CD4-positive, alpha-beta T cell treated with Interleukin-2 at 100 ng/mL for 4 hours (primary cell): ENCODE measurements at places on chromosomes 6 and 20.

DNA sequence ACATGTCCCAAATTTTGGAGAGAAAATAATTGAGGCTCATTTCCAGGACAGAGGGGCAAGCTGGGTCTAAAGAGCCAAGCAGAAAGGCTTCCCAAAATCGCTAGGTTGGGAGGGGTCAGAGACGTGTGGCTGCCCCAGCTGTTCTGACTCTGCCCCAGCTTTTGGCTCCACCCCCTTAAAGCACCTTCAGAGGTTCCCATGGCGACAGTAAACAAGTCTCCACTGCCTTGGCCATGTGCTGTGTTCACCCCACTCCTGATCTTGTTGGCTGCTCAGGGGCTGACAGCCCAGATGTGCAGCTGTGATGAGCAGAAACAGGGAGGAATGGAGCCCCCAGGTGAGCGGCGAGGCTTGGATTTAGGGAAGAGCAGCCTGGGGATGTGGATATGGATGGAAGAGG lies 72.8 kb upstream of the SPTLC3 start:
- DNase-seq: no peak

GRCh38 chr6:35449287-35449881 lies 2.8 kb upstream of the FANCE start:
- peak; percentile 77 for DNase-seq

GRCh38 chr20:36251426-36251825 lies 15.1 kb downstream of the AAR2 start:
- DNase-seq: no peak

DNA sequence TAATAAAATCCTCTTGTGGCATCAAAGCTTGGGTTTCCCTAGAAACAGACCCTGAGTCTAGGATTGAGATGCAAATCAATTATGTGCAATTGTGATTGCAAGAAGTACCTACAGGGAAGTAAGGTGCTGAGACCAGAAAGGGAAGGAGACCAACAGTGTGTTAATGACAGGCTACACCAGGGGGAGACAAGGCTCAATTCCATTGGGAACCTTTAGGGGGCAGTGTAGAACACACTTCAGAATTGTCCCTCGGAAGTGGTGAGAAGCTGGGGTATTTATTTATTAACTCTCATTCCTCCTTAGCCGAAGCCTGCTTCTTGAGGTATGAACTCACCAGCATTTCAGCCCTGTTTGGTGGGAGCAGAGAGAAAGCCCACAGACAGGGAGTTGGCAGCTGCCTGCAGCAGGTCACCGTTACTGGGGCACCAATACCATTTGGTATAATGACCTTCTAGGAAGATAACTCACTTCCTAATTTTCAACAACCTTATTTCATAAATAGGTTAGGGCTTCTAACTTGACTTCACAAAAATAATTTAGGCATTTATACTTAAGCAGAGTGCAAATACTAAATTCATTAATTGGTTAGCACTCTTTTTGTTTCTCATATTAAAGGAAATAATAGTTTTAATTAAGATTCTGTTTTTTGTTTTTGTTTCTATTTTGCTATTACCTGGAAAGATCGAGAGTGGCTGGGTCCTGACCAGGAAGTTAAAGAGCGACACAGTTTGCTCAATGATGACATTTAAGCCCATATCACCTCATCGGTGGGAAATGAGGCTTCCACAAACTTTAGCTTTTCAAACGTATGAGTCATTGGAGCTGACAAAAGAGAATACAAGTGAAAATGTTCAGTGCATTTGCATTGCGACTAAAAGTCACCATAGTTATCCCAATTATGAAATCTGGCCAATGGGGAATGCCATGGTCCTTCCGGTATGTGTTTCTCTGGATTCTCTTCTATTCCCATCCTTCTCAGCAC lies 94.8 kb downstream of the BTBD3 start:
- DNase-seq: peak; percentile 1

GRCh38 chr6:20056350-20056992 lies 155.8 kb downstream of the MBOAT1 start:
- no peak for DNase-seq

DNA sequence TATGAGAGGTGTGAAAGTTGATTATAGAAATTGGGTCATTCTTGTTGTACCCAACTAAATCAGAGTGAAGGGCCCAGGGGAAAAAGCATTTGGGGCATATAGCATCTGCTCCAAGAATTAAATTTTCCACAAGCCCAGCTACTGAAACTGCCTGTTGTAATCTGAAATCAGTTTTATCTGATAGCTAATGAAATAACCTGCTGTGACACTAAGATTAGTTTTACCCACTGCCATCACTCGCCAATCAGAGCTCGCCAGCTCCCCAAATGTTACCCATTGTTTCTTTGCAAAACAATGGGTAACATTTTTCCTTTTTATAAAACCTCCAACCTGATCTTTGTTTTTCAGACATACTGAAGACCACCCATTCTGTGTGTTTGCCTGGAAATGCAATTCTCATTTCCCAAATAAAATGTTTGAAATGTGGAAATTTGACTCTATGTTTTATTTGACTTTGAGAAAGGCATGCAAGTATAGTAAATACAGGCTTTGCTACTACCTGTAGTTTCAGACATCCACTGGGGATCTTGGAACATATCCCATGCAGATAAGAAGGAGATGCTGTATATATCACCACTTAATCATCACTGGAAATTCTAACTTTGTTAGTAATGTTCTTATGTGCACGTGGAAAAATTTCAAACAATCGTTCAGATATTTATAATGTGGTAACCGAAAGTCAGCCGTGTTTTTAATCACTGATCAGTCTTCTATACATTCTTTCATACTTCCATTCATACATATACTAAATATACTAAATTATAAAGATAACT lies 6.3 kb upstream of the AHI1 start:
- no peak for DNase-seq

GRCh38 chr20:32652739-32653526 lies 20.8 kb downstream of the C20orf203 start:
- peak; percentile 89 for DNase-seq

DNA sequence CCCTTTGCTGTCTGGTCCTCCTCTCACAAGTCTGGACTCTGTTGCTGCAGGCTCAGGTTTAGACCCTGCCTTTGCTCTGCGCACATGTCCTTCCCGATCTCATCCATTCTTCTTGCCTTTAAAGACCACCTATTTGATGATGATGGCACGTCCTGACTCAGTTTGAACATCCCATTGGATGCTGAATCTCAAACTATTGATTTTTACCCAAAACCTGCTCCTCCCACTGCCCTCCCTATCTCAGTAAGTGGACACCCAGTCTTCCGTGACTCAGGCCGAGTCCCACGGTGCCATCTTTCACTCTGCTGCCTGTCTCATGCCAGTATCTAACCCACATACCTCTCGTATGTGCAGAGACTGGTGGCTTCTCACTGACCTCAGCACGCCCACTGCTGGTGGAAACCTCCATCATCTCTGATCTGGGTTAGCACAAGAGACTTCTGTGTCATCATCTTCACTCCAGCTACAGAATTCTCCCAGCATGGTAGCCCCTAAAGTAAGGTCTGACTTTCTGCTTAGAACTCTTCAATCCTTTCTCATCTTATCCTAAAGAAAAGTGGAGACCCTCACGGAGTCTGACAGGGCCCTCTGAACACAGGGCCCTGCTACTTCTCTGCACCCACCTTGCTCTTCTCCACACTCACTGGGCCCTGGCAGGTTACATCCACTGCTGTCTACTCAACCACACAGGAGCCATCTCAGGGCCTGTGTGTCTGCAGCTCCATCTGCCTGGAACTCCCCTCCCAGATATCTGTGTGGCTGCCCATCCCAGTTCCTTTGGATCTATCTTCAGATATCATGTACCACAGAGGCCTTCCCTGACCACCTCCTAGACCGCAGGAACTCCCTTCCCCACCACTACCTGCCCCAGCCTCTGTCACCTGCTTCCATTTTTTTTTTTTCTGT lies 387.1 kb upstream of the AGPAT4 start:
- no peak for DNase-seq

DNA sequence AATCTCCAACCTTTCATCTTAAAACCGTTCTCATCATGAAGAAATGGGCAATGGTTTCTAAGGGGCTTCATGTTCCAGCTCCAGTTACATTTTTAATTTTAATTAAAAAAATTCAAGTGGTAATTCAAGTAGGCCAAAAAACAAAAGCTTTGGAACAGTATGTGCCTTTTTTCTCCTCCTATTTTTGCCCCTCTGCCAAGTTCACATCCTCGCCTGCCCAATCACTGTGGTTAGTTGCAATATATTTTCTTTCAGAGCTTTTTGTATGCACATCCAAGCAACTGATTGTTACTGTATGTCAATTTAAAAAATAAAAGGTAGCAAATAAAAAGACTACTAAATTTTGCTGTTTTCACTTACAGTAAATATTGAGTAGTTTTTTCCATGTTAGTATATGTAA lies 99.8 kb upstream of the B3GAT2 start:
- DNase-seq: no peak

DNA sequence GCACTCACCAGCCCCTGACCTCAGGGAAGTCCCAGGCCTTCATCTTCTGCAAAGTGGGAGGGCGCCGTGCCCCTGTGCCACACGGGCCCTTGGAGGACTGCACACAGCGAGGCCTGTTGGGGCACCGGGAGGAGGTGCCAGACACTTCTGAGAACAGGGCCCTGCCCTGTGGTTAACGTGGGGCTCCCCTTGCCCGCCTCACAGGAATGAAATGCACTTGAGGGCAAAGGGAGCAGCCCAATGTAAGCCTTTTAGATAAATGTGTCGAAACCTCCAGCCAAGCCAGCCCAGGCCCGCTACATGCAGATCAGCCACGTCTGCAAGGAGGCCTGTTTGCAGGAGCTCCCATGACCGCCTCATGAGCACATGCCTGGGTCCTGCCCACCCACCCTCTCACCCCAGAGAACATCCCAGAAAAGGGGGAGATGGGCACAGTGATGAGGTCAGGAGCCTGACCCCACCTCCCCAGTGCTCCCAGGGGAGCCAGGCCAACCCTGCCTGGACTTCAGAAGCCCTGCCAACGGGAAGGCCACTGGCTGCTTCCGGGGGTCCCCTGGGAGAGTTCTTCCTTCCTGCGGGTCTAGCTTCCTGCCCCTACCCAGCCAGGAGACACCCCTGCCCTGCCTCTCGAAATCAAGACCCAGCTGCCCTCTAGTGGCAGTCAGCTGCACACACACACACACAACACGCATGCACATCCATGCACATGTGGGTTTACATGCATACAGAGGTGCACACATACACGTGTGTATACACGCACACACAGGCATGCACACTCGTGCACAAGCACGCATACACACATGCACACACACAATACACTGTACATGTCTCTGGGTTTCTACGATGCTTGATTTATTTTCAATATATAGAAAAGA lies 178.7 kb downstream of the TAF4 start:
- DNase-seq: peak; percentile 7

- no peak for DNase-seq
Observed at GRCh38 chr6:108250240-108250866, 10.5 kb downstream of the SNX3 start.

DNA sequence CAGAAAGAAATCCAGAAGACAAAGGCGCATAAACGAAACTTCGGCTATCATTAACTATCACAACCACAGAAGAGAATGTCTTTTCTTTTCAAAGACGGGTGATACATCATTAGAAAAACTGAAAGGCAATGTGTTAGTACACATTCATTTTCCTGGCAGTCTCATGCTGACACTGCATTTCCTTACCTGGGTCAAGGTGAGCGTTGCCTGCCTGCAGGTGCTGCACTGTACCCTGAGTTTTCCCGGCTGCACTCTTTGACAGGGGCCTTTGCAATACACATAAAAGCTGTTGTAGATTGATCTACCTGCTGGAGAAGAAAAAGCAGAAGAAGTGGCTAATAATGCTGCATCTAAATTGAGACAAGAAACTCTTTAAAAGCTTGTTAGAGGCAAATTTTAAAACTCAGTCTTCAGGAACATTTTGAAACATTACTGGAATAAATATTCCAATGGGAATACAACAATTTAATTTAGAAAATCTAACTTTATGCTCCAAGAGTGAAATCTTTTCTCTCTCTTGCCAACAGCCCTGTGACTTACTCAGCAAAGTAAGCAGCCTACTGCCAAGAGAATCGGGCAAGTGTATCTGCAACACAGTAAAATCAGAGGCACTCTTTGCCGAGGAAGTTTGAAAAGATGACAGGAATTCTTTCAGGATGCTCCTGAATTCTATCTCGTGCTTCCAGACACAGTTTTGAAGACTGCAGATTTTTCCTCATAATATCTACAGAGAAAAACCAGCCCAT lies 526.4 kb downstream of the PRKN start:
- no peak for DNase-seq

DNA sequence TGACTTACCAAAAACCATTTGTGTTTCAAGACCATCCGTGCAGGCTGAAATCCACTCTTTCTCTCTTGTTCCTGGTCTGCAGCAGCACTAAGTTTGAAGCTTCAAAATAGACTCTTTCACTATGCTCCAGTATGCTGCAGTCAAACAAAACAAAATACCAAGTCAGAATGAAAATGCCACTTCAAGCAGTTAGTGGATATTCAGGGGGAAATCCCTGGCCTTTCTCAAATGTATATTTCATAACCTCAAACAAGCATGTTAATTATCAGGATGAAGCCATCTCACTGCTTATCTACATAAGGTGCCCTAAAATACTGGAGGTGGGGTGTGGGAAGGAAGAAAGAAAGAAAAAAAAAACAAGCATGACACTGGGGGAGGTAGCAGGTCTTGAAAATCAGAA lies 103.5 kb downstream of the ATXN1 start:
- DNase-seq: peak; percentile 33

DNA sequence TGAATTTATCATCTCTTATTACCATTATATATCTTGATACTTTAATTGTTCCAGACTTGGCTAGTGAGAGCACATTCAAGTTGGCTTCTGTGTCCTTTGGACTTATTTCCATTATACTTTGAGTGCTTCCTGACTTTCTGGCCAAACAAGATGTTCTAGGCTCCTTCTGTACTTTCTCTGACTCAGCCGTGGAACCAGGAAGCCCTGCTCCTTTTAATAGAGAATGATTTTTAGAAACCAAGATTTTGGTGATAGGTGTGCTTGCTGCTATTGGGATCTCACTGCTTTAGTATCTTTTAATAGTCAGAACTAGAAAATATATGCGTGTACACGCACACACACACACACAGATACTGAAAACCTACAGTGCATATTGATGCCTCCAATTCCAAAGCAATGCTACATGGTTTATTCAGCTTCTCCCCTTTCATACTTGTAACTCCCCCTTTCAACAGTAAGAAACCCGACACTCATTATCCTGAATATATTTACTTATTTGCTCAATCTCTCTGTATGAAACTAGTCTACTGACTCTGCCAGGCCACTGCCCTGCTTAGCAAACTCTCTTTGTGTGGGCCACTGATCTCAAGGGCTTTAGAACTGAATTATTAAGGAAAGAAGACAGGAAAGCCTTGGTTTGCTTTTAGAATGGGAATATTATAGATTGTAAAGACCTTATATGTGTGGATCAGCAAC lies 42.7 kb upstream of the EZR start:
- no peak for DNase-seq
